Progenitor cell of endocrine pancreas (in vitro differentiated cells): ENCODE measurements at places on chromosomes 1 and 21. TPM values are rescaled to one million over a fixed set of nuclear protein-coding genes. Genes with fewer than 3 reads are reported as not detected.

DNA sequence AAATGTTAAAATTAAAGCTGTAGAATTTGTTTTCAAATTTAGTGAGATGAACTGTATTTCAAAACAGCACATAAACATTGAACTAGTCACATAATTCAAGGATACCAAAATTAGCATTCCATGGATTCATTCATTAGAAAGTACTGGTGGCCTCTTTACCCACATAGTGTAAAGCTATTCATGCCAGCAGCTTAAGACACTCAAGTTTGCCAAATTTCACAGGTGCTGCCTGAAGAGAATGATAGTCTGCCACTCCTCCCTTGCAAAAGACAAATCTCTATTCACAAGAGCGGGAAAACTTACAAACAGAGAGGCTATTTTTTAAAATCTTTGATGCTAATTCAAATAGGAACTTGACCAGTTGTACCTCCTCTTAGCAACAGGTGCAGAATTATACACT, 337.0 kb downstream of the BRINP3 start:
- no peak overlapping the region for H3K27ac ChIP-seq
- H3K4me3 ChIP-seq, result no peak overlapping the region
- H3K27me3 ChIP-seq, result no peaks in the 10 kb centered on the region
- no peak for DNase-seq

GRCh38 chr1:23394684-23395083, 25.0 kb upstream of the ZNF436 start:
- H3K27ac ChIP-seq, result peak overlapping the region; percentile 82
- H3K36me3 ChIP-seq, result peaks cover 8% of the 10 kb centered on the region
- no peak overlapping the region for H3K4me3 ChIP-seq
- H3K4me1 ChIP-seq, result no peaks in the 10 kb centered on the region

DNA sequence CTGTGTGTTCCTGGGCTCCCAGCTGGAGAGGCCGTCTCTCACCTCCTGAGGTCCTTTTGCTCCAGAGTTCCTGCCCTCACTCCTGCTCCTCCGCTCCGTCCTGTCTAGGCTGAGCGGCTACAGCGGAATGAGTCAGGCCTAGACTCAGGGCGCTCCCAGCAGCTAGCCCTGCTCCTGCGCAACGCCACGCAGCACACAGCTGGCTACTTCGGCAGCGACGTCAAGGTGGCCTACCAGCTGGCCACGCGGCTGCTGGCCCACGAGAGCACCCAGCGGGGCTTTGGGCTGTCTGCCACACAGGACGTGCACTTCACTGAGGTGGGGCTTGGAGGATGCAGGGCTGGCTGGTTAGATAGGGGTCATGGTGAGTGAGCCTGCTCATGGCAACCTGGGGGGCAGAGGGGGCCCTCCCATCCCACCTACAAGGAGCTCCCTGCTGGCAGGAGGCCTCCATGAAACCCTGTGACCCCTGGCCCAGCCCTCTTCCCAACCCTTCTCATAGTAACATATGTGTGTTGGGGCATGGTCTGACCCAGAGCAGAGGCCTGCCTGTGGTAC, 15.1 kb downstream of the PSRC1 start:
- peak overlapping the region; percentile 49 for H3K27ac ChIP-seq
- H3K36me3 ChIP-seq, result peaks cover 16% of the 10 kb centered on the region
- H3K4me3 ChIP-seq, result no peak overlapping the region
- no peak for DNase-seq
- H3K4me1 ChIP-seq, result no peaks in the 10 kb centered on the region
- H3K27me3 ChIP-seq, result no peaks in the 10 kb centered on the region

DNA sequence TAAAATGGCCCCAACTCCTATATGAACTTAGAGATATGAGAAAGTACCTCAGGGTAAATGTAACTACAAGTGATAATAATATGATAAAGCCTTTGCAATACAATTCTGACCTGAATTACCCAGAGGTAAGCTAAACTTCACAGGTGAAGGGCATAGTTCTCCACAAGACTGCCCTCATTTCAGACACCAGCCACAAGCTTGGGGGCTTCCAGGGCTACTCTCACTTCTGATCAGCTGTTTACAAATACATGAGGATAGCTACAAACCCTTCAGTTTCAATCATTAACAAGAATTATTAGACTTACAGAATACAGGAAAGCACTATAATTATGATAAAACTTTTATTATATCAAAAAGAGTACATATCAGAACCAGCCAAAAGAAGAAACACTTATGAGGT, 18.7 kb upstream of the DPH5 start:
- no peak for DNase-seq
- no peaks in the 10 kb centered on the region for H3K4me1 ChIP-seq
- no peak overlapping the region for H3K27ac ChIP-seq
- H3K36me3 ChIP-seq, result peaks cover 15% of the 10 kb centered on the region
- H3K27me3 ChIP-seq, result no peaks in the 10 kb centered on the region

GRCh38 chr1:38037221-38037939, 9.2 kb downstream of the POU3F1 start:
- peaks cover 37% of the 10 kb centered on the region for H3K27me3 ChIP-seq
- no peak overlapping the region for H3K27ac ChIP-seq
- H3K36me3 ChIP-seq, result no peaks in the 10 kb centered on the region
- no peak for DNase-seq
- no peaks in the 10 kb centered on the region for H3K4me1 ChIP-seq
- no peak overlapping the region for H3K4me3 ChIP-seq

DNA sequence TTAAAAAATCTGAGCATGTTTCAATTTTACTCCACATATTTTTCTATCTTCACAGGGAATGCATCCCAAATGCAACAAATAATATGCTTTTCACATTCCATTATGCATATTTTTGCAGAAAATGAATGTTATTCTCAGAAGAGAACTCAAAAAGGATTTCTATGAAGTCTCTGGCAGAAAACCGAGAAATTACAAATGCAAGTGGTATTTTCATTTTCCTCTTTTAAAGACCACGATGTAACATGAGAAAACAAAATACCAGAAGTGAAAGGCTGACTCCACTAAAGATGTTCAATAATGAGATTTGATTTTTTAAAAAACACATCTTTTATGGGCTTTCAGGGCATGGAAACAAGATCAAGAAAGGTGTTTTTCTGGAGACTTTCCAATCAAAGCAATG, 5.0 kb upstream of the PDC start:
- no peaks in the 10 kb centered on the region for H3K27me3 ChIP-seq
- no peak overlapping the region for H3K27ac ChIP-seq
- no peak overlapping the region for H3K4me3 ChIP-seq
- no peaks in the 10 kb centered on the region for H3K36me3 ChIP-seq

GRCh38 chr1:152657677-152658076, 5.5 kb upstream of the LCE2D start:
- H3K36me3 ChIP-seq, result peaks cover 1% of the 10 kb centered on the region
- no peaks in the 10 kb centered on the region for H3K4me1 ChIP-seq
- DNase-seq, result no peak
- H3K4me3 ChIP-seq, result no peak overlapping the region

EPHA2 gene
- 28.3 and 31.9 TPM in 2 replicates for total RNA-seq

- H3K36me3 ChIP-seq, result peaks cover 14% of the 10 kb centered on the region
- H3K27ac ChIP-seq, result no peak overlapping the region
- DNase-seq, result no peak
- H3K4me1 ChIP-seq, result peaks cover 42% of the 10 kb centered on the region
These were observed 6.3 kb downstream of the PRCC start for GRCh38 chr1:156773607-156774006.

TLCD4 gene
- 33.8 and 34.2 TPM in 2 replicates for total RNA-seq

DMRTA2 gene
- 0.20 TPM in 1 of 2 replicates, not detected in the other for total RNA-seq

DNA sequence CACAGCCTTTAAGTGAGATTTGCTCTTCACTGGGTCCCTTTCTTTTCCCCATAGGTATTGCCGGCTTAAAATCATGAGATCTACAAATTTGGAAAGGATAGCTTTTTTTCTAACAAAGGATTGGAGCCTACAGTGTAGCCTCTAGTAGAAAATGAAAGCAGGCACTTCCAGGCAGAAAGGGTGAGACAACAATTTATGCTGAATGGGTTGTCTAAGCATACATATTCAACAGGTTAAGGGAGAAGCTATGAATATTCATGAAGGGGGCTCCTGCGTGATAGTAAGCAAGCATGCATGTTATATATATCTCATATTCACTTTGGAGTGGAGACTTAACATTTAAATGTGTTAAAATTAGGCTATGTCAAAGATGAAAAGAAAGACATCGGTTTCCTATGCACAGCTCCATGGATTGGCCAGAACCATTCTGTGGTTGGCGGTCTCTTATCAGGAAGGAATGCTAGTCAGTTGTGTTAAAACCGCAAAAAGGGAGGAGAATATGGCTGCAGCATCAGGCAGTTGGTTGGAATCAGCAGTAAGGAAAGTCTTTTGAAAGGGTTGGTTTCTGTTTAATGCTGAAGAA, 66.0 kb downstream of the VCAM1 start:
- H3K27ac ChIP-seq, result no peak overlapping the region
- H3K4me1 ChIP-seq, result no peaks in the 10 kb centered on the region
- H3K4me3 ChIP-seq, result no peak overlapping the region
- no peaks in the 10 kb centered on the region for H3K36me3 ChIP-seq

GRCh38 chr1:209355415-209355814, 228.1 kb upstream of the CAMK1G start:
- H3K4me3 ChIP-seq, result no peak overlapping the region
- no peaks in the 10 kb centered on the region for H3K4me1 ChIP-seq
- H3K27ac ChIP-seq, result no peak overlapping the region
- H3K27me3 ChIP-seq, result peaks cover 9% of the 10 kb centered on the region
- no peaks in the 10 kb centered on the region for H3K36me3 ChIP-seq

DNA sequence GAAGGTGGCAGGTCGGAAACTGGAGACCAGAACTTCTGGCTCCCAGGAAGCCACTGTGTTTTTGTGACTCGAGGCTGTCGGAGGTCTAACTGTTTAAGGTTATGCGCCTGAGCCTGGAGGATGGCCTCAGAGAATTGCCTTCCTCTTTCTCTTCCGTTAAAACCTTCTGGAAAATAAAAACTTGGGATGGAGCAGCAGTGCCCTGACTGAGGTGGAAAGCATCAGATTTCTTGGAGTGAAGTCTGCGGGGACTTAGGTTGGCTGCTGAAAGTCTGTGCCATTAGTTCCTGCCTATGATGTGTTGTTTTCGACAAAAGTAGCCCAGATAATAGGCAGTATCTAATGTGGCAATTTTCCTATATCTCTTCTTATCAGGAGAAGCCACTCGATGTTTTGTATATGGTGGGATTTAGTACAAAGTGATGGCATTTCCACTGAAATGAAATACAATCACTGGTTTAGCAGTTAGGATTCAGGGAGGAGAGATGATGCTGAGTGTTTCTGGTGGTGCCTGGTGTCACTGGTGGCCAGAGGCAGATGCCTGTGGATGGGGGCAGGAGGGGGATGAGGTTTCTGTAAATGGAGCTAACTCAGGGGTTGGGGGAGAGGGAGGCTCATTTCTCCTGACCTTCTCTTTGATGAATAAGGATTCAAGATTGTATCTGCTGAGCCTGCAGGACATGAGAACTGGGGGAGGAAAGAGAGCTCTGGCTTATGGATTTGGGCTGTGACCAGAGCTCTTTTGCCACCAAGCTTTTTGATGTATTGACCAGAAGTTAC, 150.8 kb downstream of the CAMTA1 start:
- H3K4me1 ChIP-seq, result no peaks in the 10 kb centered on the region
- no peak overlapping the region for H3K4me3 ChIP-seq
- peaks cover 5% of the 10 kb centered on the region for H3K27me3 ChIP-seq
- DNase-seq, result no peak
- H3K36me3 ChIP-seq, result no peaks in the 10 kb centered on the region

LTN1 gene
- 27.0 and 29.2 TPM in 2 replicates for total RNA-seq

F11R gene
- 149 and 156 TPM in 2 replicates for total RNA-seq

DNA sequence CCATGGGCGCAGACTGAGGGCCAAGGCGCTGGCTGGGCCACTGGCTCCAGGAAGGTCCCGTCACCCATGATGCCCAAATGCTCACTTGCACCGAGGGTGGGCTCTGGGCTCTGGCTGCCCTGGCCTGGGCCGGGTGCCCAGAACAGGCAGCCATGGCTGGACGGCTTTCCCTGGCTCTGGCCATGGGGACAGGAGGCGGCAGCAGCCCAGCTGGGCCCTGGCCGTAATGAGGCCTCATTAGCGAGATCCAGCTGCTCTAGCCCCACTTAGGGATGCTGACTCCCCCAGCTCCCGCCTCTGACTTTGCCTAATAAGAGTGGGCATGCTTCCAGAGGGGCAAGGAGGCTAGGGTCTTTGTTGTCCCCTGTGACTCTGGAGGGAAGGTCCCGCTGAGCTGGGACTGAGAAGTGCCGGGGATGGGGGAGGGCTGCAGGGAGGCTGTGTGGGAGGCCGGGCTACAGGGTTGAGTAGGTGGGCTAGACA, 11.8 kb downstream of the SLC6A9 start:
- H3K4me1 ChIP-seq, result peaks cover 2% of the 10 kb centered on the region
- H3K27ac ChIP-seq, result no peak overlapping the region
- H3K27me3 ChIP-seq, result no peaks in the 10 kb centered on the region

DNA sequence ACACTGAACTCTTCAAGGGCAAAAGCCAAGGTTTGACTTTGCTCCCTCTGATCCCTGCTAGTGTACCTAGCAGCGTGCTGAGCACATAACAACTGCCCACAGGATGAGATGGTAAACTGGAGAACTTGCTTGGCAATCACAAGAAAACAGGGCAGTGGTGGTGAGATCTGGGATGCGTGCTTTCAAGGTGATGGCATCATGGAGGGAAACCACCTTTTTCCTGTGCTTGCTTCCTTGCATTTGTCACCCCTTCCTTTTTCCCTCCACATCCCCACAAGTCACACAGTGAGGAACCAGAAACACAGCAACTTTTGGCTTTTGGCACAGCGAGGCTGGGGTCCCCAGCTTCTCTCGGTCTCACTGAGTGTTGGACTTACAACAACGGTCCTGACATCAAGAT, 31.4 kb upstream of the BECN2 start:
- no peaks in the 10 kb centered on the region for H3K36me3 ChIP-seq
- H3K27me3 ChIP-seq, result peaks cover 2% of the 10 kb centered on the region
- H3K27ac ChIP-seq, result no peak overlapping the region
- no peaks in the 10 kb centered on the region for H3K4me1 ChIP-seq

BRINP3 gene
- 0.11 TPM in 1 of 2 replicates, not detected in the other for total RNA-seq

DNA sequence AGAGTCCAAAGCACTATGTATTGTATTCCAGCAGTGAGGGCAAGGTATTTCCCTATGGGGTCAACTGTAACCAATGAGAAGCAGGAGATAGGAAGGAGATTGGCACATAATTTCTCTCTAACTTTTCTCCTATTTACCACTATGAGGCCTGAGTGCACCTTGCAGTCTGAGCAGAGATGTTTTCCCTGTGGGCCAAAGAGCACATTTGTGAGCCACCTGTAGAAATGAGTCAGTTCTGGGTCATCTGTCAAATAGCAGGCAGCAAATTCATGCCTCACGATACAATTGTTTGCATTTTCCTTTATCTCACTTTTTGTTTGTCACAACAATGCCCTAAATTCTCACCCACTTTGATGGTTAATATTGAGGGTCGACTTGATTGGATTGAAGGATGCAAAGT, 547.2 kb upstream of the NCAM2 start:
- no peak overlapping the region for H3K4me3 ChIP-seq
- no peaks in the 10 kb centered on the region for H3K4me1 ChIP-seq
- DNase-seq, result no peak
- H3K27me3 ChIP-seq, result no peaks in the 10 kb centered on the region

GRCh38 chr1:45032837-45033236, 20.8 kb downstream of the UROD start:
- DNase-seq, result no peak
- no peak overlapping the region for H3K4me3 ChIP-seq
- no peaks in the 10 kb centered on the region for H3K4me1 ChIP-seq
- H3K27me3 ChIP-seq, result no peaks in the 10 kb centered on the region

KIAA0040 gene
- 2.4 and 2.8 TPM in 2 replicates for total RNA-seq
